NCI-H524 treated with DMSO at 0.1 percent for 48 hours (cell line): ENCODE measurements at places on chromosomes 3 and 15.

DNA sequence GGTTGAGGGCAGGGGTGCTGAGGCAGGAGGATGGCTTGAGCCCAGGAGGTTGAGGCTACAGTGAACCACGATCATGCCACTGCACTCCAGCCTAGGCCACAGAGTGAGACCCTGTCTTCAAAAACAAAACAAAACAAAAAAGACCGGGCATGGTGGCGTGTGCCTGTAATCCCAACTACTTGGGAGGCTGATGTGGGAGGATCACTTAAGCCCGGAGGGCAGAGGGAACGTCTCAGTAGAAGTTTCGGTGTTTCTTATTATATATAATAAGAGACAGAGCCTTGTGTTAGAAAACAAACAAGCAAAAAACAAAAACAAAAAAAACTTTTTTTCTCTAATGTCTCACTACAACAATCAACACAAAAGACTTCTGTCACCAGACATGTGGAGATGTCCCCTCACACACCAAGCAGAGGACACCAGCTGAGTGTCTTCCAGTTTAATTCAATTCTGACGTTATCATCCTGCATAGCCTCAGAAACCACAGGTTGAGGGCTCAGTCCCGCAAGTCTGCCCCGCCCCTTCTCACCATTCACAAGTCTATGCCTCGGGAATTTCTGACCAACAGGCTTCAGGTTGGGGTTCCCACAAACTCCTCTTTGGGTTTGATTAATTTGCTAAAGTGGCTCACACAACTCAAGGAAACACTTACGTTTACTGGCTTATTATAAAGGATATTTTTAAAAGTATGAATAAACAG, 24.0 kb upstream of the EIF4A2 start:
- no peak for DNase-seq

- DNase-seq = no peak
Measured at GRCh38 chr3:173622166-173622565, 224.6 kb downstream of the NLGN1 start.

DNA sequence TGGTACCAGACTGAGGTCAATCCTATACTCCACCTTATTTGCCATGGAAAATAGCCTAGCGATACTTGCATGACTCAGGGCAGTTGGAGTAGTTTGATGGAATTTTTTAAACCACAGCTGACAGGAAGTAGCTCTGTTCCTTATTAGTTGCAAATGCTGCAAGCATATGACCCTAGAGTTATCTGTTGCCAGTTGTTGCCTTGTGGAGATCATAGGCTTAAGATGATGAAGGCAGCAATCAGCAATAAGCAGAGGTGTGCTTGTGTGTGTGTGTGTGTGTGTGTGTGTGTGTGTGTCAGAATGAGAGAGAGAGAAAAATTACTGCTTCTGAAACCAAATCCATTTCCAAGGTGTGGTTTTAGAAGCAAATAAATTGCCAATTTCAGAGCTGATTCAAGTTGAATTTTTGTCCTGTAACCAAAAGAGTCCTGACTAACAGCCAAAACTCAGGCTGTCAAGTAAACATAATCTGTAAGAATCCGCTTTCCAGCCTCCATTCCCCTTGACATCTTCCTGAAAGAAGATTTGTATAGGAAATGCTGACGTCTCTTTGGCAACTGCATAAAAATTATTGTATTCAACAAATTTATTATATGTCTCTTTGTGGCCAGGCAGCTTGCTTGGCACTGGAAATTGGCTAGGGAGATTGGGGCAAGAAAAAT, 141.2 kb downstream of the SERPINI1 start:
- DNase-seq = no peak

DNA sequence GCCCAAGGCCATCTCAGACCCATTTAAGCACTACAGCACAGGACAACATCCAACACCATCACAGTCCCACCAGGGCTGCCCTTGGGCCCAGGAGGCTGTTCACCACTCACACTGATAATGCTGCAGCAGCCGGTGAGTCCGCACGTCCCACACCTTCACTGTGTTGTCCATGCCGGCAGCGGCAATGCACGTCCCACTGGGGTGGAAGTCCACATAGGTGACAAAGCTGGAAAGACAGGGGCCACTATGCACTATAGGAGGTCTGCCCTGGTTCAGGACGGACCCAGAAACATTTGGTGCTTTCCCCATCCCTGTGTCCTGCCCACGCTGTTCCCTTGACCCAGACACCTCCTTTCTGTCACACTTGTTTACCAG, 8.5 kb downstream of the POC1A start:
- no peak for DNase-seq

- DNase-seq = peak; percentile 99
Measured at GRCh38 chr3:181311186-181311585, 321.6 kb upstream of the DNAJC19 start.

GRCh38 chr15:82530606-82531379, 9.5 kb downstream of the RPS17 start:
- no peak for DNase-seq

GRCh38 chr3:153439780-153440179, 277.8 kb downstream of the RAP2B start:
- DNase-seq = no peak

GRCh38 chr3:155602307-155602706, 142.6 kb downstream of the PLCH1 start:
- DNase-seq = no peak

- no peak for DNase-seq
Measured at GRCh38 chr3:123842711-123843110, 41.4 kb downstream of the MYLK start.

DNA sequence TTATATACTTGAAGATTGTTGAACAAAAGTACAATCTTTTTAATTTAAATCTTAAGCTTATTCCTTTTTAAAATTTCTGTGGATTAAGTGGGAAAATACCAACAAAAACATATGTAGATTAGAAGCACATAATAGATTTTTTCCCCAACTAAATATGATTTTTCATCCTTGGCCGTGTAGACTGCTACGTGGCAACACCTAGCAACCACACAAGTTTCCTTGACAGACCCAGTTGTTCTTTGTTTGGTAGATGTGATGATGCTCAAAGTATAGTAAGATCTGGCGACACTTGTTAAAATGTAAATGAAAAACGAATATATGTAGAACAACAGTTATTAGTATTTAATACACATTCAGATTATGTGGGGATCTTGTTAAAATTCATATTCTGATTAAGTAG, 271.0 kb upstream of the ROBO2 start:
- DNase-seq = no peak

DNA sequence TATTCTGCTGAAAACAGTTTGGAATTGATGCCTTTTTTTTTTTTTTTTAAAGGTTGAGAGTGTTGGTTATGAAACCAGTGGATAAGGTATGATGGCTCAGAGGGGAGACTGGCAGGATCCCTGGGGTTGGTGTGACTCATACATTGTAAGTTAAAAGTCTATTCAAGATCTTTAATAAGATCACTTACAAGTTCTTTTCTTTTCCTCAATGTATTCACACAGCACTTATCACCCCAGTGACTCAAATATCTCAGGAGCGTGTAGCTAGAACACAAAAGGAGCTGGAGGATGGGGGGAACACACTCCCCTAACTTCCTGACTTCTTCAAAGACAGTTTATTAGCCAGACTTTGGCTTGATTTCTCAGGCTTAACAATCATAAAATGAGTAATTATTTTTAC, 285.3 kb downstream of the SV2B start:
- no peak for DNase-seq

DNA sequence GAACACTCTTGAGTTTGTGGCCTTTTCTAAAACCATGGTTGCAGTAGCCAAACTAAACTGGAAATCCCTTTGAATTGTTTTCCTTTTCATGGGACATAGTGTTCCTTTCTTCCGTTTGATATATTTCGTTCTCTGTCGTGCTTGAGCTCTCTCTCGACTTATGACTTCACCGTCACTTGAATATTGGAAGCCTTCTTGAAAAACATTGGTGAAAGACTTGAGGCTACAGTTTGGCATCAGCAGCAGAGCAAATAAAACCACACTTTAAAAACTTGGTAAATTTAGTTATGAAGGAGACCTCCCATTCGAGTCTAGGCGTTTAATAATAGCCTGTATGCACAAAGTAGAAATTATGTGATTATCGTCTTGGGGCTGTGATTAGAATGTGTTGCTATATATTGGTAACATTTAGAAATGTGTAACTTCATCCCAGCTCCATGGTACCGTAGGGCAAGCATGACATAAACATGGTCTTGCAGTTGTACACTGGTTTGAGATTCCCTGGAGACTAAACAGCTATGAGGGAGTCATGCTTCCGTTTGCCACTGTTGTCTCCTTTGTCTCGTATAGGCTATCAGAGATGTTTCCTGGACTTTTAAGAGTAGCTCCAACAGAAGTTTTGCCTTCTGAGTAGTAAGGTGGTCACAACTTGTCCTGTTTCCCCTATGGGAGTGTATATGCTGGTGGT, 122.3 kb downstream of the PTPRG start:
- no peak for DNase-seq

DNA sequence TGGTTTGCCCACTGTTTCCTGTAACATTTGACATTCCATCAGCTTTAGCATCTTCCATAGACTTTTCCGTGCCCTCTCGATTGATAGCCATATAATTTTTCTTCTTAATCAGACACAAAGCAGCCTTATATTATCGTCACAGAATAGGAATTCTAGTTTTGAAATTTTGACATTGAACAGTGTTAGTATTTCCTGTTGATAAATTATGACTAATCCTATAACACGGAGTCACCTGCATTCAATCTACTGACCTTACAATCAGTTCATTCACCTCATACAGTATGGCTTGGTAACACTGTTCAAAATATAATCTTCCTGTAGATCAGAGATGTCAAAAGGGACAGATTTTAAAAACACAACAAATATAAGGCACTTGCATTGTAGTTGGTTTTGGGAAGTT, 423.7 kb downstream of the C3orf38 start:
- no peak for DNase-seq

- no peak for DNase-seq
Measured at GRCh38 chr3:141261472-141262307, 30.1 kb downstream of the PXYLP1 start.

DNA sequence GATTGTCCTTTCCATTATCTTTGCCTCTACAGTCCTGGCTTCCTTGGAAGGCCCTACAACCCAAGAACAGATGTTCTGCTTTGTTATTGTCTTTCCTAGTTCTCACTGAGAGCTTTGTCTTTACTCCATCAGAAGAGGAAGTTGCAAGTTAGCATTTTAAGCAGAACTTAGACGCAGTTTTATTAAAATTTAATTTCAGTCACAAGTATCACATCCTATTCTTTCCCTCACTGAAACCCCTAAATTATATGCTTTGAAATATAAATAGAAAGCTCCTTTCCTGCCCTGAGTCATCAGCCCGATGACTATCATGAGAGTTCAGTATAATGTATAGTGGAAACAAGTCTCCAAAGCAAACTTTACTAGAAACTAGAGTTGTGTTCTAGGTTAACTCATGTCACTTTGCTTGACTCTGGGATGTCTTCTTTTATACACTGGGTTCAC, 291.2 kb upstream of the RBMS3 start:
- no peak for DNase-seq

GRCh38 chr3:108940568-108941263, 13.0 kb downstream of the GUCA1C start:
- DNase-seq = no peak

DNA sequence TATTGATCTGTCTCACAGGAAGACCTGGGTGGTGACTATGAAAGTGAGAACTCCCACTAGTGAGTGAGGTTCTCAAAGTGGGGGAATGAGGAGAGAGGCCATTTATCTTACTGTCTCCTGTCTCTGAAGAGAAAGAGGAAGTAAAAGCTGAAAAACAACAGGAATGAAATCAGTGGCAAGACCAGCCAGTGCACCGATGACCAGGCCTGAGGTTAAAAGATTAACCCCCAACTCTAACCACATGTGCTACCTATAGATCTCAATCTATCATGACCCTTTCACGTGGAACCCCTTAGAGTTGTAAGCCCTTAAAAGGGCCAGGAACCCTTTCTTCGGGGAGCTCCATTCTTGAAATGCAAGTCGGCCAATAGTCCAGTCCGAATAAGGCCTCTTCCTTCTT, 239.3 kb upstream of the CNTN6 start:
- DNase-seq = no peak

DNA sequence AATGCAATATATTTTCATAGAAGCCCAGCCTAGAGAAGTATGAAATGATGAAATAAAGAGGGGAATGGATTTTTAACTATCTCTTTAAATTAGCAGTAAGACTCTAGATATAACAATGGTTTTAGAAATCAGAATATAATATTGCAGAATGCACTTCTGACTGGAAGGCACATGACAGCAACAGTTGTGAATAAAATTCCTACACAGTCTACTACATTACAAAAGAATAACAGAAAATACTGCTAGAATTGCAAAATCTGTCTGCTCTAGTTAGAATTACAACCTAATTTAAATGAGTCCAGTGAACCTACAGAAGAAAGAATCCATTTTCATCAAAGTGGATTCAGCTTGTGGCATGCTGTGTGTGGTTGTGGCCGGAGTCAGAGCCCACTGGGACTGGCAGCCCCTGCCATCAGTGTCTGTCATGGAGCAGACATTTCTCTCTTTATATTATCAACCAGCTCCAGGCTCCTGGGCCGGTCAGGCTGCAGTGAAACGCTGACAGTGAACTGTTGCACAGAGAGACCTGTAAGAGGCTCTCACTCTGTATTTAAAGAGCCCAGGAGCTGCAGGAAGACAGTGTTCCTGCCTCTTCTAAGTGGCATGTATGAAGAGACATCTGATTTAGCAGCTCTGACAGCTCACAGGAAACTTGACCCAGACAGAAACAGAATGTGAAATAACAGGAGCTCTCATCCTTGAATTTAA, 1523.8 kb upstream of the CADM2 start:
- DNase-seq = no peak
